CD4-positive, alpha-beta T cell treated with Interleukin-15 for 1 hour (primary cell): ENCODE measurements at places on chromosomes 6 and 20.

GRCh38 chr6:112680091-112680490 lies 333.0 kb downstream of the RFPL4B start:
- DNase-seq: no peak

DNA sequence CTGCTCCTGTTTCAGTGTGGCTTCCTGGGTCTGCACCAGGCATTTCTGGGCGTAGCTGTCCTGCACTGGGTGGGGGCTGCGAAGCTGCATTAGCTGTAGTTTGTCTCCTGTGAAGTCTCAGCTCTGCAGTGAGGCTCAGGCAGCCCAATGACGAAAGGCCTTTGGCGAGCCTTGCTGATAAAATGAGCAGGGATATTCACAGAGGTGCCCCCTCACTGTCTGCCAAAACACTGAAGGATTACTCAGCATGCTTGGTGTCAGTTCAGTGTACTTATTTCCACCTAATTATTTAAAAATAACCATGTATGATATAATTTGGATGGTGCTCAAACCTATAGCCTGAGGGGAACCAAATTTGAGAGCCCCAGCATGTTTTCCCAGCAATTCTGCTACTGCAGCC lies 73.5 kb downstream of the ECT2L start:
- DNase-seq: no peak

GRCh38 chr6:166514196-166514595 lies 72.3 kb downstream of the RAMACL start:
- no peak for DNase-seq

DNA sequence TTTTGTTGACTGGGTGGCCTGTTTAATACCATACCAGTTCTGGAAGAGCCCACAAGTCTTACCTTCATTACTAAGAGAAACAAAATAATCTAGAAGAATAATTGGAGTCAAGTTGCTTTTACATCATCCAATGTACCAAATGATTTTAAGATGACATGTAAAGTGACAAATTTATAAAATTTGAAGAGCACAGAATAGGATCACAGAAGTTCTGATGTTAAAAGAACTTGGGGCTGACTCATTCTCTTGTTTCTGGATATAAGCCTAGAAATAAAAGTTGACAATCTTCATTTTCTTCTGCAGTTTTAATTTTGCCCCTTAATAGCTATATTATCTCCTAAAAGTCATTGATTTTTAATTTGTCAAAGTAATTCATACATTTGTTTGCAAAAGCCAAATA lies 317.5 kb upstream of the MARCKS start:
- no peak for DNase-seq

DNA sequence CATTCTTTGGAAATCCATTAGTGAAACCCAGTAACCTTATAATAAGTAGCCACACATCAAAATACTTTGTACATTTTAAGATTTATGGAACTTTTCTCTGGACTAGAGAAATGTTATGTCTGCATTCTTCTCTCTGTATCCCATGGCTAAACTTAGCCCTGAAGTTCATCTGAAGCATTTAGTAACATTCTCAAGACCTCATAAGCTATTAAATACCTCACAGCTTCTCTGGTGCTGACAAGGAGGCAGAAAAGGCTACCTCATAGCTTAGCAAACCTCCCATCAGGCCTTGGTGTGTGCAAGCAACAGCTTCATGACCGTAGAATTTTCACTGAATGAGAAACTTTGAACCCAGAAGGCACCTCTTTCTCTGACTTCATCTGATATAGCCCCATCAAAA lies 38.9 kb upstream of the HDGFL1 start:
- no peak for DNase-seq

- no peak for DNase-seq
These were observed 13.3 kb downstream of the NFATC2 start for GRCh38 chr20:51529081-51529681.

- DNase-seq: no peak
These were observed 95.6 kb downstream of the OPRM1 start for GRCh38 chr6:154134471-154135147.
